ENCODE measurements at places on chromosomes 1 and 21.

DNA sequence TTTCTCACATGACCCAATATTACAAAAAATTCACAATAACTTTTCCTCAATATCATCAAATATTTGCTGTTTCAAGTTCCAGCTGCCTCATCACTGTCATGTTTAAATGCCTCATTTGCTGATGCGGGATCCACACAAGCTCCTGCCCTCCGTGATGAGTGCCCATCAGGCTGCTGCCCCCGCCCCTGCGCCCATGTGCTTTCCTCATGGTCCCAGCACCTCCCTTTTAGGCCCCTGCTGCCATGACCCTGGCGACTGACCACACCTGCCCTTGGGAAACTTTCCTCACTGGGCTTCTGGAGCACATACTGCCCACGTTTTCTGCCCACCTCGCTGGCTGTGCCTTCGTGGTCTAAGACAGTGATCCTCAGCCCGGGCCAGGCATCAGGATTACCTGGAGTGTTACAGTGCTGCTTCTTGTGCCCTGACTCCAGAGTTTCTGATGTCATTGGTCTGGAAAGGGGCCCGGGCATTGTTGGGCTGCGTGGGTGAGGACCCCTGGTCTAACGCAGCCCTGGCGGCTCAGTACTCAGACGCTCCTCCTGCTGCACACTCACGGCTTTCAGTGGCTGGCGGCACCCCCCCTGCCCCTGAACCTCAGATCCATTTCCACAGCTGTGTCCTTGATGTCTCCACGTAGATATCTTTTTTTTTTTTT is 20.5 kb downstream of the PLEKHM2 start:
- no peak for DNase-seq

GRCh38 chr1:210185063-210185462 is 47.5 kb upstream of the SERTAD4 start:
- DNase-seq, result no peak

DNA sequence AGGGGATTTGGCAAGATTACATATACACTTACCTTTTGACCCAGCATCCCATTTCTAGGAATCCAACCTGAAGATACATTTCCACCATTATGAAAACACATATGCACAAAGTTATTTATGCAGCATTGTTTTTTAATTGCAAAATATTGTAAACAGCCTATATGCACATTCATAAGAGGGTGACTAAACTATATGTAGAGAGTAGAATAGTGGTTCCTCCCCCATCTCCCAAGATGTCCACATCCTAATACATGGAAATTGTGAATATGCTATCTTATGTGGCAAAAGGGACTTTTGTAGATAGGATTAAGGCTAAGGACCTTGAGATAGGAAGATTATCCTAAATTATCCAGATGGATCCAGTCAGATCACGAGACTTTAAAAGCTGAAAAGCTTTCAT is 91.6 kb downstream of the CLEC20A start:
- DNase-seq, result no peak

DNA sequence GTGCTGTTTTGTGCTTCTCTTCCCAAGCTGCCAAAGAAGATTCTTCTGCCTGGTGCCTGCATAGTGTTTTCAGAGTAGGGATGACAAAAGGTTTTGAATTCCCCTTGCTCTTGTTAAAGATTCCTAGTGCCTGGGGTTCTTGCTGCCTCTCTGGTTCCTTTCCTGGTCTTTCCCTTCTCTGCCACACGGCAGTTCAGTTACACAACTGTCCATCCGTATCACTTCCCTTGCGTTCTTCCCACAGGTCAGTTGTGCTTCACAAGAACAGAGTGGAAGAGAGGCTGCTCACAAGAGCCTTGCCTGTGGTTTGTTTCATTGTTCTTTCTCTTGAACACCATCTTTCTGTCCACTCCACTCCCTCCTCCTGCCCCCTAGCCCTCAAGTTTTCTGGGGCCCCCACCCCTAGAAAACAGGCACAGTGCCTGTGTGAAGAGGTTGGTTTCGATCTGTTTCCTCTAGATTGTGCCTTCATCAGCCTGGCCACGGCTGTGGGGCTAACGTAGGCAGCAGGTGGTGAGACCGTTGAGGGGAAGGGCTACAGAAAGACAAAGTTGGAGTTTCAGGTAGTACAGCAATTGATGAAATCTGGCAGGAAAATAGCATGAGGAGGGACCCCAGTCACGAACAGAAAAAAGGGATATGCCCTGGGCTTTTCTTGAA is 5.8 kb downstream of the VASH2 start:
- no peak for DNase-seq

DNA sequence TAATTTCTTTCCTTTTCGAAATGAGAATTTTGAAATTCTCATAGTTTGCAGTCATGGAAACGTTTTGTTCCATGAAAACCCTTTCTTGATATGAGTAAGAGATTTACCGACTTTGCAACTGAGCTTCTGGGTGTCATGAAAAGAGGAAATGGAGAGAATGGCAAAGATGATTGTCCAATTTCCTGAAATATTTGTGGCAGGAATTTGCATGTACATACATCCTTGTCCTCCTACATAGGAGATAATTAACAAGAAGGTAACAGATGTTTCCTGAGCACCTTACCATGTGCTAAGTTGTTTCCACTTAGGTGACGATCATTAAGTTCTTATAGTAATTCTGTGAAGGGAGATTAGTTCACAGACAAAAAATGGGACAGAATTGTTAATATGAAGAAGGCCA is 170.7 kb downstream of the NEGR1 start:
- DNase-seq, result no peak

GRCh38 chr1:241181471-241181870 is 175.5 kb downstream of the RGS7 start:
- DNase-seq, result no peak

- DNase-seq, result no peak
These were observed 160.5 kb downstream of the PTBP2 start for GRCh38 chr1:96882096-96882495.

- no peak for DNase-seq
These were observed 19.2 kb downstream of the ETV3 start for GRCh38 chr1:157119008-157119407.

All from left kidney (tissue), 8 donors.